ENCODE measurements at places on chromosomes 6 and 20.

- DNase-seq: peak; percentile 11
Observed at GRCh38 chr20:20237093-20237959, 130.6 kb upstream of the INSM1 start.

DNA sequence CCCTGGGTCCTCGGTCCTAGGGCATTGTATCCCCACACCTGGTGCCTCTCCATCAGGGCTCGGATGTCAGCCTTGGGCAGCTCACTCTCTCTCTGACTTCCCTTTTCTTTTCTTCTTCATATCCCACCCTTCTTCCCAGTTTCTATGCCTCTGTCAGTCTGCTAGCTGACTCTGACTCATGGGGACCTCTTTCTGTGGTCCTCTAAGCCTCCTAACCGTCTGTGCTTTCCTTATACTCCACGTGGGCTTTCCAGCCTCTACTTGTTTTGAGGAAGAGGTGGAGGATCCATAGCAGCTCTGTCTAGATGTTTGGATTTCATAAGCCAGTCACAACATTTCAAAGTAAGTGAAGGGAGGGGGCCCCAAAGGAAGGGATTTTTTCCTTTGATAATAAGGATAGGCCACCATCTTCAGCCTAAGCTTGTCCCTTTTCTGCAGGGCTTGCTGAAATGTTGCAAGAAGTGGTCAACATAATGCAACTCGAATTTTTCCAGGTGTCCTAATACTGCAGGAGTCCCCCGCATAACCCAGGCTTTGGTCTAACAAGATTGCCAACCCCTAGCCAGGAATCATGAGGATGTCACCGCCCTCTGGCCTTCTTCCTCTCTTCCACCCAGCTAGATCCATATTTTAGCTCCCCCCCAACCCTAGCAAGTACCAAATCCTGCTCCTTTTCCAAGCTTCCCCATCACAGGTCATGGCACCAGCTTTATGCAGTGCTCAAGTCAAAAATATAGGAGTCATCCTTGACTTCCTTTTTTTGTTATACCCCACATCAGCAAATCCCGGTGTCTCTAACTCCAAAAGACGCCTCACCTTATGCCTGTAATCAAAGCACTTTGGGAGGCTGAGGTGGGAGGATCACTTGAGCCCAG lies 8.7 kb upstream of the PLTP start:
- no peak for DNase-seq

GRCh38 chr6:75493400-75494064 lies at the start of gene FILIP1:
TSS of gene FILIP1 (minus strand) at chr6:75493800. CDS start at chr6:75414972, 78,828 bp downstream.
- DNase-seq: no peak

GRCh38 chr20:59300333-59301081 lies at the start of gene EDN3:
TSS of gene EDN3 (plus strand) at chr20:59300611. CDS start at chr20:59300813, 202 bp downstream.
- DNase-seq: no peak

DNA sequence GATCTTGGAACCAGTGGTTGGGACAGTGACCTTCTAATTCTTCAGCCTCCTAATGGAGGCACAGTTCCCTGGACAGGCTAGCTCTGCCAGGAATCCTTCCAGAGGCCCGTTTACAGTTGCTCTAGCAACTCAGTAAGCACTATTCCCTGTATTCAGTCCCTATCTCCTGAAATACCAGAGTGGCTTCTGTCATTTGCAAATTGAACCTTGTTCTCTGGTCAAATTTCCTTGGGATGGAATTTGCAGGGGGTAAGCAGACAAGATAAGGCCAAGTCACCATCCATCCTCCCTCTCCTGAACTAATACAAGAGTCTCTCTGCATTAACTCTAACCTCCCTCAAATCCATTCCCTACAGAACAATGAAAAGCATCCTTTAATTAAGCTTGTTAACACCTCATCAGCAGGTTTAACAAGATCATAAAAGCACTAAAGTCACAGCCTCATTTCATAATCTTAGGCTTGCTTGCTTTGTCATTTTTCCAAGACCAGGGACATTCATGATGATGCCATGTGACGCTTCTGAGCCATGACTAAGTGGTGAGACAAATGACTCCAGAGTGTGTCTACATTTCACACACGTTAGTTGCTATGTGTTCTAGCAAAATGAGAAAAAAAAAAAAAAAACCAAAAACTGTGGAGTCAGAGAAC lies 37.1 kb downstream of the SLC22A23 start:
- DNase-seq: no peak

- DNase-seq: no peak
Observed at GRCh38 chr20:17171746-17172280, 55.0 kb upstream of the PCSK2 start.

DNA sequence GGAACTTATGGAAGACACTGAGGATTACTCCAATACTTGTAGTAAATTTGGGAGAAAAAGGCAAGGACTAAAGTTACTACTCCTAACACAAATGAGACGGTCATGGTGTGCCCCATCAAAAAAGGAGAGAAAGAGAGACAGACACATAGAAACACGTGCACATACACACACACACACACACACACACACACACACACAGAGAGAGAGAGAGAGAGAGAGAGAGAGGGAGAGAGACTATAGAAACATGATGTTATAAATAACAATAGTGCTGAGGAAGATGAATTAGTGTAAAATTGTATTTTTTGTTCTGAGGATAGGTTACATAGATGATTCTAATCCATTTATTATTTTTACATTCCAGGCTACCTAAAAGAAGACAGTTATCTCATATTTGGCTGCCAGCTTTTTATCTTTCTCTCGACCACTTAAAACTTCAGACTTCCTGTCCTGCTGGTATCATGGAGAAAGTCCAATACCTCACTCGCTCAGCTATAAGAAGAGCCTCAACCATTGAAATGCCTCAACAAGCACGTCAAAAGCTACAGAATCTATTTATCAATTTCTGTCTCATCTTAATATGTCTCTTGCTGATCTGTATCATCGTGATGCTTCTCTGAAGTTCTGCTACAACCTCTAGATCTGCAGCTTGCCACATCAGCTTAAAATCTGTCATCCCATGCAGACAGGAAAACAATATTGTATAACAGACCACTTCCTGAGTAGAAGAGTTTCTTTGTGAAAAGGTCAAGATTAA lies 10.5 kb downstream of the PLN start:
- DNase-seq: no peak

DNA sequence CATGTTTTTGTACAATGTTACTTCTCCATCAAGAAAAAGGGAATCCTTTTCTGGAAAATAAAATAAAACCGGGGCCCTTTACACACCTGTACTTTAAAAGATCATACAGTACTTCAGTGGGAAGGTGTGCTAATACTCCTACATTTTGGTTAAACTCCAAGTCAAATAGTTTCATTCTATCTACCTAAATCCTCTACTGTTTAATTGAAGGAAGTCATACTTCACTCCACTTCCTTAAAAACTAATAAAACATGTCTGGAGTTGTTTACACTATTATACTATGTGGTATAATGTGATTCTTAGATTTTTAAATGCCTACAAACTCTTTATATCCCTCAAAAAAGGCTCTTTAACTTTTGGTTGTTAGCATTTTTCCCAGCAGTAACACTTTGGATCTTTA lies 18.6 kb upstream of the HBS1L start:
- no peak for DNase-seq

DNA sequence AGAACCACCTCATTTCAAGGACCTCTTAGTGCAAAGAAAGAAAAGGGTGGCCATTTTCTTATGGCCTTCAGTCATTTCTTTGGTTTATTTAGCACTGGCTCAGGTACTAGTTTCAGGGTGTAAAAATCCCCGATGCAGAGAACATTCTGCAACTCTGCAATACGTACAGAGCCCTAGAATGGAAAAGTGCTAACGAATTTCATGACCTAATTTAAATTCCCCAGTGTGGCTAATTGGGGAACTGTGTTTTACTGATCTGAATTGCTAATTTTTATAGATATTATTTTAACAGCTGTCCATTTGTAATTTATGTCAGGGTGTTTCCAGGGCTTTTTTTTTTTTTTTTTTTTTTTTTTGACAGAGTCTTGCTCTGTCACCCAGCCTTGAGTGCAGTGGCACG lies 160.7 kb downstream of the UST start:
- DNase-seq: no peak

DNA sequence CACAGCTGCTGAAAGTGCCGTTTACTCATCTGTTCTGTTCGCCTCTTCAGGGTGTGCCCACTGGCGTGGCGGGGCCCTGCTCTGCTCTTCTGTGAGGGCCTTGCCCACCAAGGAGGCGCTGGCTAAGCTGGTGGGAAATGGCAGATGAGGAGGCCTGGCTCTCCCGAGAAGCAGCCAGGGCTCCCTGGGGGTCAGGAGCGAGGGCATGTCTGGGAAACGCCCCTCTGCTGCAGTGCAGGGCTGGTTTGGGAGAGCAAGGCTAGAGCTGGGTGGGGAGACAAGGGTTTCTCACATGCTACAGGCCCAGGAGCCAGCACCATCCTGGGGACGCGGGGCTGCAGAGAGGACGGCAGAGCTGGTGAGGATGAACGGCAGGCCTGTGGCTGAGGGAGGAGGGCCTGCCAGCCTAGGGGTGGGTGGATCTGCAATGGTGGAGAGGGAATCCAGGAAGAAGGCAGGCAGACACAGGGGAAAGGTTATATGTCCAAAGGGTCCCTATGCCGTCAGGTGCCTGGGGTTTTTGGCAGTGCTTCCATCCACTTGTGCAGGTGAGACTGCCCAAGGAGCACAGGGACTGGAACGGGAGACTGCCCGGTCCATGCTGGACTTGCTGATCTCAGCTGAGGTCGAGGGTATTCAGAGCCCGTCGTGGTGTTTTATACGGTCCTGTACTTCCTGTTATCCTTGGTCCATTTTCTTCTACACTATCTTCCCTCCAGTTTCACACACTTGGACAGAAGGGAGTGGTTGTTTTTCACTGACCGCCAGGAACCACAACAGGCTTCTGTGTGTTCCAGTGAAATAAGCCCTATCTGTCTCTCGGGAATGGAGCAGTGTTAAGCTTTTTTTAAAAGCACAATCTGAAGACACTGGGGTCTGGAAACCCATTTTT lies 119.2 kb downstream of the SYCP2 start:
- DNase-seq: no peak

GRCh38 chr6:13883966-13884365 lies 40.8 kb upstream of the RNF182 start:
- DNase-seq: no peak

- DNase-seq: no peak
Observed at GRCh38 chr6:144447472-144447871, 162.3 kb downstream of the UTRN start.
